ENCODE measurements at places on chromosomes 2 and 18.

GRCh38 chr2:221235941-221236340, 336.2 kb downstream of the EPHA4 start:
- no peak for DNase-seq

DNA sequence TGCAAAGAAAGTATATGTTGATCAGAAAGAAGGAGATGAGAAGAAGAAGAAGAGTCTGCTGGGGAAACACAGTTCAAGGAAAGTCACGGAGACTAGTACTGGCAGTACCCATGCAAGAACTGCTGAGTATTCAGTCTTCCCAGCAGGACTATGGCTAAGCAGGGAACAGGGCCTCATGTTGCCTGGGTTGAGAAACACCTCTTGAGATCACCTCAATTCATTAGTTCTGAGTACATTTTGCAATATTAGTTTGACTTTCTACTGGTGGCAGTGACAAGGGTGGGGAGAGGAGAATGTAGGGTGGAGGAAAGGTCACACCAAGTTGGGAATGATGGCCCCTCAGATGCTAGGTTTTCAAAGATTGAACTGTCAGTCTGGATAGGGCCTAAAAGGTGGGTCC, 50.5 kb downstream of the MRPL33 start:
- no peak for DNase-seq

GRCh38 chr18:25544546-25545287, 192.8 kb upstream of the ZNF521 start:
- no peak for DNase-seq

DNA sequence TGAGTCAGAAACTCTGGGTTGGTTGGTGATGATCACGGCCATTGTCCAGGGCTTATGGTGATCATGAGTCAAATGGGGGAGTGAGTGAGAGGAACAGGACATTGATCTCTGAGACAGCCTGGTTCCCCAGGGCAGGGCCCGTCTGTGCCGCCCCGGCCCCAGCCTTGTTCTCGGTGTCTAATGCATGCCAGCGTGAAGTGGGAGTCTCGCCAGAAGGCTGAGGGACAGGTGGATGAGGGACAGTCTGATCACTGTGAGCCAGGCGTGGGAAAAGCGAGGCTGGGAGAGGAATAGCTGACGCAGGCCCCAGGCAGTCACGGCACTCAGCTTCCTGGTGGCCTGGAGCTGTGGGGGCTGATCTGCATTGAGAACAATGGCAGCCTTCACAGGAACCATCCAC, 208.3 kb upstream of the HDAC4 start:
- no peak for DNase-seq

- no peak for DNase-seq
Measured at GRCh38 chr2:176784633-176785200, 427.9 kb upstream of the HNRNPA3 start.

- DNase-seq: no peak
Measured at GRCh38 chr2:100812573-100812972, 7.4 kb upstream of the NPAS2 start.

DNA sequence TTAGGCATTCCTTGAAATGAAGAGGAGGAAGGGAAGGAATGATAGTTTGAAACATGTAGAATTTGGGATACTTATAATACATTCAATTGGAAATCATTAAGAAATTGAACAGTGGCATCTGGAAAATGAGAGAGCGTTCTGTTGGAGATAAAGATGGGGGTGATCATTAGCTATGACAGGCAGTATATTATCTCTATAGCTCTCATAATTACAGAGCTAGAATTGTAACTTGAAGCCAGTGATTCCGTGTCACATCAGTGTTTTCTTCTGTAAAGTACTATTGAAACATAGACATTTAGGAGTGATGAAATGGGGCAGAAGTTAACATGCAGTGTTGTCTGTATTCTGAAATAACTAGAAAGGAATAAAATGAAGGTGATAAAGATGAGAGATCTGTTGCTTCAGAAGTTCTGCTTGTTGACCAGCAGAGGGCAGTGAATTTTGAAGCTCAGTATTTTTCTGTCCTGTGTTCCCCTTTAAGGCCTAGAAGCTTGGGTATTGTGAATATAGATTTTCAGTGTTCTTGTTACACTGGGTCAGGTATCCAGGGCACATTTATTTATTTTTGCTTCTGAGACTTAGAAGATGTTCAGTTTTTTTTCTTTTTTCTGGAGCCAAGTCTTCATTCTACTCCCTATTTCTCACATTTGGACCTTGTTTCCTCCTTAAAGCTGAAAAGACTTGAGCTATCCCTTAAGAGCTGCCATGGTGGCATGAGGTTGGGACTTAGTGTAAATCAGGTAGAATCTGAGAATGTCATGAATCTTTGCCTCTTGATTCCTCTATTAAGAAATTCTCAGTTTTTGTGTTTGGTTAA, 157.4 kb downstream of the TAF4B start:
- no peak for DNase-seq

All from activated gamma-delta T cell treated with anti-CD3 and anti-CD28 coated beads, Interleukin-2, amount 50 U/mL, for 16 hours (primary cell).